ENCODE measurements at places on chromosomes 1 and 21.

GRCh38 chr1:229815961-229816360 lies 189.9 kb downstream of the URB2 start:
- no peaks in the 10 kb centered on the region for H3K4me1 ChIP-seq
- H3K27me3 ChIP-seq, result no peaks in the 10 kb centered on the region
- no peak overlapping the region for H3K27ac ChIP-seq
- no peak overlapping the region for H3K4me3 ChIP-seq

DNA sequence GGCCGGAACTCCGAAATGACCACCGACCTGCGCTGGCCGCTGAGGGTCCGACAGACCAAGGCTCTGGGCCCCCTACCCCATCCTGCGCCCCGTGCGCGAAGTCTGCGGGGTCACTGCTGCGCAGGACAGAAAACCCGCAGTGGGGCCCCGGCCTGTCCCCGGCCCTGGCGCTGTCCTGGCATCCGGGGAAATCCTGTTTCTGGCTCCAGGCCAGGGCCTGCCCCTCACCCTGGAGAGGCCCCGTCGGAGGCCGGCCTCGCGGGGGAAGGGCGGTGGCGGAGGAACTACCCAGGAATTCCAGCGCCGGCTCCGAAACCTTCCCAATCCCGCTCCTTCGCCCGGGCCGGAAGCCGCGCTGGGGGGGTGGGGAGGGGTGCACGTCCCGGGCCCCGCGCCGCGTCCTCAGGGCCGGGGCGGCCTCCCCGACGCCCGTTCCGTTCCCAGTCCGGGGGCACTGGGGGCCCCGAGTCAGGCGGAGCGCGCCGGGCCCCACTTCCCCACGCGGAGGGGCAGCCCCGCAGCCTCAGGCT lies 77.0 kb downstream of the MORN1 start:
- peaks cover 2% of the 10 kb centered on the region for H3K4me1 ChIP-seq
- peaks cover under 1% of the 10 kb centered on the region for H3K36me3 ChIP-seq
- peak; percentile 94 for DNase-seq
- H3K27ac ChIP-seq, result peak overlapping the region; percentile 67
- H3K4me3 ChIP-seq, result peak overlapping the region; percentile 7

DNA sequence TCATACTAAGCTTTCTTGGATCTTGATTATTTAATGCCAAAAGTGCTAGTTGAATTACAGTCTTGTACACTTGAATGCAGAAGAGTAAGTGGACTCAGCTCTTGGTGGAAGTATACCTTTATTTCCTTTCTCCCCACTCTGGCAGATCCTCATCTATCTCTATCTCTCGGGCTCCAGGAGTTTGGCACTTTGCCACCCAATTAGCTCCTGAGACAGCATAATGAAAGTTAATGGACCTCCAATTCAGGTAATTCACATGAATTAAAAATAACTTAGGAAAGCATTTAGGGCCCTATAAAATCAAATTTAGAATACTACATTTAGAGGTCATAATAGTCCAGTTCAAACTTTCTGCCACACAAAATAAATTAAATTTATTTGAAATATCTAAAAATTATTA lies 67.4 kb downstream of the OLFM3 start:
- no peak for DNase-seq
- no peak overlapping the region for H3K4me3 ChIP-seq
- H3K4me1 ChIP-seq, result no peaks in the 10 kb centered on the region
- H3K27me3 ChIP-seq, result no peaks in the 10 kb centered on the region
- no peak overlapping the region for H3K27ac ChIP-seq

GRCh38 chr1:191504999-191505398 lies 653.3 kb upstream of the RGS18 start:
- no peaks in the 10 kb centered on the region for H3K27me3 ChIP-seq
- no peak for DNase-seq
- no peak overlapping the region for H3K4me3 ChIP-seq
- no peaks in the 10 kb centered on the region for H3K4me1 ChIP-seq
- no peak overlapping the region for H3K27ac ChIP-seq

GRCh38 chr1:50497007-50497406 lies 73.8 kb upstream of the DMRTA2 start:
- H3K4me1 ChIP-seq, result no peaks in the 10 kb centered on the region
- H3K27ac ChIP-seq, result no peak overlapping the region
- H3K4me3 ChIP-seq, result no peak overlapping the region
- no peaks in the 10 kb centered on the region for H3K36me3 ChIP-seq

GRCh38 chr1:224789311-224789710 lies 140.2 kb upstream of the DNAH14 start:
- H3K4me3 ChIP-seq, result no peak overlapping the region
- DNase-seq, result no peak
- no peaks in the 10 kb centered on the region for H3K4me1 ChIP-seq
- H3K27ac ChIP-seq, result no peak overlapping the region

DNA sequence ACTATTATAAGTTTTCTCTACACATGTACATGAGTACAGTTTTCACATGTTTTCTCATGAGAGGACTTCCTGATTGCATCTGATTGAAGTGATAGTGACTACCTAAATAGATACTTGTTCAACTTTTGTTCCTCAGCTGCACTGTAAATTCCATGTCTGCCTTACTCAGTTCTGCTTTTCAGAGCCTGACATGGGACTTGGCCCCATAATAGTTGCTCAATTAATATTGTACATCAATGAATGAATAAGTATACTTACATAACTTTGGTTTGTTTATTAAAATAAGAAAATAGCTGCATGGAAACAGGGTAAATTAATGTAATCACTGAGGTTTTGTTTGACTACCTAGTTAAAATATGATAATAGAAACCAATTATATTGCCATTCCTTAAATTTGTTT lies 78.7 kb downstream of the HMCN1 start:
- H3K27me3 ChIP-seq, result no peaks in the 10 kb centered on the region
- no peak overlapping the region for H3K27ac ChIP-seq
- H3K4me1 ChIP-seq, result peaks cover 1% of the 10 kb centered on the region
- H3K36me3 ChIP-seq, result no peaks in the 10 kb centered on the region
- no peak overlapping the region for H3K4me3 ChIP-seq

GRCh38 chr1:63951059-63951946 lies 177.5 kb downstream of the ROR1 start:
- no peak for DNase-seq
- no peak overlapping the region for H3K4me3 ChIP-seq
- no peaks in the 10 kb centered on the region for H3K36me3 ChIP-seq
- H3K27ac ChIP-seq, result no peak overlapping the region

DNA sequence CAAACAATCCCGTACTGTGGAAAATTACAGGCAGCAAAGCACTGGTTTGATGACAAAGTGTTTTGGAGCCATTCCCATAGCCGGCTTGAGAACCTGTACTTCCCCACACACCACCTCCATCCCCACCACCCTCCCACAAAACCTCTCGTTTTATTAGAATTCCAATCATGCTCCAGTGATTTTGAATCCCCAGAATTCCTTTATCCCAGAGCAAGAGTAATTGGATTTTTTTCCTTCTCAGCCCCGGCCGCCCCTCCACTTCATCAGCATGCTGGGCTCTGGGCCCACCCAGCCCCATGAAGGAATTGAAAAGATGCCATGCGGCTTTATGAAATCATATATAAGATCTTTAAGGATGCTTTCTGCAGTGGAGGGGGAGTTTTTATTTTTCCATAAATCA lies 136.6 kb downstream of the OMA1 start:
- H3K27me3 ChIP-seq, result no peaks in the 10 kb centered on the region
- H3K27ac ChIP-seq, result no peak overlapping the region
- no peaks in the 10 kb centered on the region for H3K4me1 ChIP-seq
- DNase-seq, result no peak

- DNase-seq, result no peak
- no peaks in the 10 kb centered on the region for H3K36me3 ChIP-seq
- H3K27me3 ChIP-seq, result no peaks in the 10 kb centered on the region
- H3K4me3 ChIP-seq, result no peak overlapping the region
- no peak overlapping the region for H3K27ac ChIP-seq
- H3K4me1 ChIP-seq, result no peaks in the 10 kb centered on the region
Observed at GRCh38 chr1:70973754-70974153, 73.9 kb downstream of the PTGER3 start.

- H3K4me3 ChIP-seq, result no peak overlapping the region
- peaks cover 9% of the 10 kb centered on the region for H3K4me1 ChIP-seq
- H3K27ac ChIP-seq, result no peak overlapping the region
- peak; percentile 45 for DNase-seq
- no peaks in the 10 kb centered on the region for H3K36me3 ChIP-seq
Observed at GRCh38 chr21:43741423-43742096, 22.6 kb downstream of the PDXK start.

DNA sequence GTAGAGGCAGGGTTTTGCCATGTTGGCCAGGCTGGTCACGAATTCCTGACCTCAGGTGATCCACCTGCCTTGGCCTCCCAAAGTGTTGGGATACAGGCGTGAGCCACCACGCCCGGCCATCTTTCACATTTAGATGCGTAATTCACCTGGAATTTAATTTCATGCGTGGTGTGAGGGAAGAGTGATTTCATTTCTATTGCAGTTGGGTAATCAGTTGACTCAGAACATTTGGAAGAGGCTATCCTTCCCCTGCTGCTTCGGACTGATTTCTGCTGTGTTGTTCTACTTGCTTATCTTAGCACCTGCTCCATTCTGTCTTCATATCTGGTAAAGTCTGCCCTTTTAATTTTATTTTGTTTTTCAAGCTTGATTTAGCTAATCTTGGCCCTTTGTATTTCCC lies 19.1 kb downstream of the DIP2A start:
- H3K4me1 ChIP-seq, result peaks cover 11% of the 10 kb centered on the region
- H3K27me3 ChIP-seq, result no peaks in the 10 kb centered on the region
- no peak overlapping the region for H3K27ac ChIP-seq
- no peak overlapping the region for H3K4me3 ChIP-seq

DNA sequence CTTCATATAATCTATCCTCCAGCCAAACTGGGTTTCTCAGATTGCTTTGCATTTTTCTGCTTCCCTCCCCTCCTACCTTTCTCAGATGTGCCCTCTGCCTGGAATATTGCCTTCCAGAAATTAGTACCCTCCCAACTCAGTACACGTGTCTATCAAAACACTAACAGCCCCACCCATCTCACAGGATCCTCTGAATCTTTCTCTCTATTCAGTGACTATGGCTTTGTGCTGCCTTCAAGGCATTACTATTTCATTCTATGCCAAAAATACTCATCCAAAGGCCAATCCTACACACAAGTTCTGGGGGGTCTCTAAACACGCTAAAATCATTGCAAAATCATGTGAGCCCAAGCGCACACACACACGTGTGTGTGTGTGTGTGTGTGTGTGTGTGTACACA lies 58.4 kb downstream of the ZNF281 start:
- H3K27ac ChIP-seq, result no peak overlapping the region
- DNase-seq, result no peak
- no peaks in the 10 kb centered on the region for H3K27me3 ChIP-seq
- no peak overlapping the region for H3K4me3 ChIP-seq
- H3K36me3 ChIP-seq, result no peaks in the 10 kb centered on the region

DNA sequence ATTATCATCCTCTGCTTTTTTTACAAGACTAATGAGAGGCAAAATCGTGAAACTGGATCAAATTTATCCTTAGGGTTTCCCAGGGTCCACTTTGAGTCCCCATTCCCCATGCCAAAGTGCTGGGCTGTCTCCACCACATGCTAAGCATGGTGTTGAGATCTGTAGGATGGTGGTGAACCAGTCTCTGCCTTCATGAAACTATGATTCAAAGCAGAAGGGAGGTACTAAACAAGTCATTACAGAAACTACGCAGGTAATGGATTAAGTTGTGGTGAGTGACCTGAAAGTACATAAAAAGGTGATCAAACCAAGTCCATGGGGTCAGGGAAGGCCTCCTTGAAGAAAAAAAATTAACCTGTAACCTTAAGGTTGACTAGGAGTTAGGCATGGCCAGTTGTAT lies 265.2 kb downstream of the ATG4C start:
- no peaks in the 10 kb centered on the region for H3K27me3 ChIP-seq
- no peak overlapping the region for H3K27ac ChIP-seq
- no peaks in the 10 kb centered on the region for H3K36me3 ChIP-seq
- no peak overlapping the region for H3K4me3 ChIP-seq
- H3K4me1 ChIP-seq, result no peaks in the 10 kb centered on the region
- no peak for DNase-seq

GRCh38 chr1:83999316-83999819 lies 436 bp upstream of the TTLL7 start:
- no peak overlapping the region for H3K27ac ChIP-seq
- H3K4me1 ChIP-seq, result no peaks in the 10 kb centered on the region

GRCh38 chr1:200380589-200381021 lies 29.2 kb downstream of the ZNF281 start:
- no peaks in the 10 kb centered on the region for H3K36me3 ChIP-seq
- no peak for DNase-seq
- no peak overlapping the region for H3K4me3 ChIP-seq
- no peak overlapping the region for H3K27ac ChIP-seq

DNA sequence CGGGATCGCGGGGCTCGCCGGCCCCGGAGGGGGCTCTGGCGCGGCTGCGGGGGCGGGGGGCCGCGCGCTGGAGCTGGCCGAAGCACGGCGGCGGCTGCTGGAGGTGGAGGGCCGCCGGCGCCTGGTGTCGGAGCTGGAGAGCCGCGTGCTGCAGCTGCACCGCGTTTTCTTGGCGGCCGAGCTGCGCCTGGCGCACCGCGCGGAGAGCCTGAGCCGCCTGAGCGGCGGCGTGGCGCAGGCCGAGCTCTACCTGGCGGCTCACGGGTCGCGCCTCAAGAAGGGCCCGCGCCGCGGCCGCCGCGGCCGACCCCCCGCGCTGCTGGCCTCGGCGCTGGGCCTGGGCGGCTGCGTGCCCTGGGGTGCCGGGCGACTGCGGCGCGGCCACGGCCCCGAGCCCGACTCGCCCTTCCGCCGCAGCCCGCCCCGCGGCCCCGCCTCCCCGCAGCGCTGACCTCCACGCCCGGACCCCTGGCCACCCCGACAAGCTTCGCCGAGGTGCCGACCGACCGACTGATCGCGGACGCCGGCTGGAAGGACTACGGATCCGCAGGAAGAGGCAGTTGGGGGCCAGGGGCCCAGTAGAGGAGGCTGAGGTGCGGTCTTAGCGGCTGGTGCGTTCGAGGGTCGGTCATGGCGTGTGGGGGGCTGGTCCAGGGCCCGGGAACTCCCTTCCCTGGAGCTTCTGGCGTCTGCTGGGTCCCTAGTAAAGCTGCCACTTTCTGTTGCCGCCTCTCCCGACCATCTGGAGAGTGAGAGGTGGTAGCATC lies 711 bp downstream of the TRNP1 start:
- H3K27ac ChIP-seq, result peak overlapping the region; percentile 56
- no peaks in the 10 kb centered on the region for H3K36me3 ChIP-seq
- DNase-seq, result no peak
- H3K27me3 ChIP-seq, result peaks cover 41% of the 10 kb centered on the region
- H3K4me1 ChIP-seq, result peaks cover 5% of the 10 kb centered on the region

DNA sequence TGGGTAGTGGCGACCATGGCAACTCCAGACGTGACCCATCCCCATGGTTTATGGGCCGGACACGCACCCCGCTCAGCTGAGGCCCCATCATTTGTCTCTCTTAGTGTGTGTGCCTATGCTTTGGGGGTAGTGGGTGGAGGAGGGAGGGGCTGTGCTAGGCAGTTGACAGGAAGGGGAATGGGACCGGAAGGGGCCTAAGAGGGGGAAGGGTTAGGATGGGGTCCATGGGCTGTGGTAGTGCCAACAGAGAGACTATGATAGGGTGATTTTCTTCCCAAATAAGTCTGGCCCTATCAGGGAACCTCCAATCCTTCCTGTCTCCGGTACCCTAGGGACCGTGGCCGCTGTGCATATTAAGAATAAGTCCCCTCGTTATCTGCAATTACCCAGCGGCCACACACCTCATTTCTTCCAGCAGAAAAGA lies 9.9 kb downstream of the DMAP1 start:
- no peak for DNase-seq
- H3K27ac ChIP-seq, result no peak overlapping the region
- no peaks in the 10 kb centered on the region for H3K27me3 ChIP-seq
- H3K4me3 ChIP-seq, result no peak overlapping the region

All from lung (tissue), 17 donors.